AG04450 (cell line): ENCODE measurements at places on chromosomes 2 and 18.
A peak's percentile ranks its signal among the peaks of the same experiment; 100 is the strongest.

- no peak for DNase-seq
These were observed 37.2 kb downstream of the PRKCE start for GRCh38 chr2:45688479-45689298.

DNA sequence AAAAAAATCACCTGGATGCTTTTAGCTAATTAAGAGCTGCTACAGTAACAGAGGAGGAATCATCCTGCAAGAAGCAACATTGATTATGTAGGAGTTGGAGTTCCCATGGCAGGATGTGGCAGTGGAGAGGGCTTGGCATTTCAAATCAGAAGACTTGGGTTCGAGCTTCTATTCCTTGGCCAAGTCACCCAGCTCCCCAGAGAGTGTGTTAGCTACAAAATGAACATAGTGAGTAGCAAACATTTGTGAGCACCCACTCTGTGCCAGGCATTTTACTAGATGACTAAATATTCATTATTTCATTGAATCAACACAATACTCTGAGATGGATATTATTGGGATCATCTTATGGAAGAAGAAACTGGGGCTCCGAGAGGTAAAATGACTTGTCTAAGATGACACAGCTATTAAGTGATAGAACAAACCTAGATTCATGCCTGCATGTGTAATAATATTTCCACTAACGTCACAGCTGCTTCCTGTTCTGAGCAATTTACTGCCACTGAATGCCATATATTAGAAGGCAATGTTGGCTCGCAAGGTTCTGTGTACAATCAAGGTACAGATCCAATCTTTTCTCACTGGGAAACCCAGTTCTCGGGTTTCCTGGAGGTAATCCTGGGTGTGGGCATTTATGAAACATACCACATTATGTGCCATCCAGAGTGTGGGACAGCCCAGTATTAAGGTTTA lies 18.0 kb downstream of the NTSR2 start:
- DNase-seq: no peak

GRCh38 chr2:54906716-54907115 lies 143.5 kb downstream of the RTN4 start:
- no peak for DNase-seq

- peak; percentile 65 for DNase-seq
These were observed 42.5 kb downstream of the KIAA2012 start for GRCh38 chr2:202115479-202115971.

GRCh38 chr2:134217351-134217750 lies 36.5 kb upstream of the MGAT5 start:
- no peak for DNase-seq

DNA sequence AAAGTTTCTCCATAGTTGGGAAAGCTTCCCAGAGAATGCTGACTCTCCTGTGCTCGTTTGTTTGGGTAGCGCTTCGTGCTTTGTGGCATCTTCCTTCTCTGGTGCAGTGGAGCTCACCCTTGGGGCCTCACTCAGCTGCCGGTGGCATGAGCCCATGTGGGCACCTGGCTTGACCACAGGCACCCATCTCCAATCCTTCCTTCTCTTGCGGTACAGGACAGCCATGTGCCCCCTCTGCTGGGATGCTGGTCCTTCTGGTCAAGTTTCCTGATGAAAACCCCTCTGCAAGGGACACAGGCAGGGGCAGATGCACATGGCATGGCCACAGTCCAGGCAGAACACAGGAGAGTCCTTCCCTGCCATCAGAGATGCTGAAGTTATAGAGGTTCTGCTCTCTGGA lies 555.9 kb upstream of the HS6ST1 start:
- DNase-seq: no peak

DNA sequence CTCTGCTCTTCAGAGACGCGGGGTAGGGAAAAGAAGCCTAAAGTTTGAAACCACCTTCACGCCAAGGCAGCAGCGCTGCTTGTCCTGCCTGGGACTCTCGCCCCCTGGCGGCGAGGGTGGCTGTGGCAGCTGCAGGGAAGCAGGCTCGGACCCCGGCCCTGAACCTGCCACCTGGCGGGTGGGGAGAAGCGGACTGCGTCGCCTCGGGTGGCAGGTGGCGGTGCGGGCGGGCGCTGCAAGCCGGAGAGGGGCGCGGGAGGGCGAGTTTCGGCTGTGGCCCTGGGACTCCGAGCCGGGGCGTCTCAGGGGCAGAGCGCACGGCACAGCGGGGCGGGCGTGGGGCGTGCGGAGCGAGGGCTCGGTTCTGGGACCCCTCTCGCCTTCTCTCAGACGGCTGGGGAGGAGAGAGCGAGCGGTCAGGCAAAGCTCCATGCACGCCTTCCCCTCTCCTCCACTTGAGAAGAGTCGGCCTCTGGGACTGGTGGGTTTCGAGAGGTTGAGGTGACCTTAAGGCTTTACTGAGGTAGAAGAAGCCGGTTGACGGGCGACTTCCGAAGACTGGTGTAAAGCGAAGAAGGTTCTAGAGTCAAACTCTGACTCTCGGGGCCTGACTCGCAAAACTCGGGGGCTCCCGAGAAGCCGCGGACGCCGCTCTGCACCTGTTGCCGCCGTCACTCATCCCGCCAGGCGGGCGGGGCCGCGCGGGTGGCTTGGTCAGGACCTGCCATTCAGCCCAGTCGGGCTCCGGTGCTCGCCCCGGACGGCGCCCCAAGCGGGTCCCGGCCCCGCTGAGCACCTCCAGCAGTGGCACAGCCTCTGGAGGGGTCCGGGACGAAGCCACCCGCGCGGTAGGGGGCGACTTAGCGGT lies 1.1 kb upstream of the BOLL start:
- DNase-seq: no peak

DNA sequence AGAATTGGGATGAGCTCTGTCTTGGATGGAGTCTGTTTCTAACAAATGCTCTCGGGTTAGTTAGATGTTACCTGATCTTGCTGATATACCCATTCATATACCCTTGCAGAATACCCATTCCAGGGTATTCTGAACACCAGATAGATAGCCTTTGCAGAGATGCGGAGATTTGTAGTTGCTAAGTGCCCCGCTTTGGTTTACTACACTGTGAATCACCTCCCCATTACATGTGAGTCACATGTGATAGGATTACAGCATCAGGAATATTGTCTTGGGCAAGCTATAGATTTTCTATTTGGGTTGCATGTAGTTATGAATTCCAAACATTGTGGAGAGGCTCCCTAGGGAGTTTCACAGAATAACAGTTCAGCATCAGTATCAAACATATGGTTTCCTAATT lies 3.8 kb downstream of the VSNL1 start:
- no peak for DNase-seq

- DNase-seq: no peak
These were observed 4.7 kb downstream of the ZEB2 start for GRCh38 chr2:144515099-144515695.
